ENCODE measurements at places on chromosomes 3 and 15.
A peak's percentile ranks its signal among the peaks of the same experiment; 100 is the strongest.

DNA sequence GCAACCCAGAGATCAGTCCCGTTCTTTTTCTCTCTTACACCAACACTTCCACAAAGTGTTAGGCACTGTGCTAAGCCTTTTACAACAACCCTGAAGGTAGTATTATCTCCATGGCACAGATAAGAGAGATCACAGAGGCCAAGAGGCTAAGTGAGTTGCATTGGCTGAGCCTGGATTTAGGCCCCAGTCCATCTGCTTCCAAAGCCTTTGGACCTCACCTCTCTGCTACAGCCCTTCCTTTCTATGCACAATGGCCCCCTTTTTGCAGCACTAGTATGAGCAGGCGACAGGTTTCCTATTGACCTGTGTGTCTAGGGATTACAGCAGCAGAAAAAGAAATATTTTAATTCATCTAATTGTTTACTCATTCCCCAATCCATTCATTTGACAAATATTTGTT, 76.2 kb downstream of the CRYGS start:
- no peak for DNase-seq

- no peak for DNase-seq
Measured at GRCh38 chr3:15958692-15959433, 161.1 kb upstream of the ANKRD28 start.

GRCh38 chr3:178718995-178719635, 182.9 kb downstream of the KCNMB2 start:
- no peak for DNase-seq

GRCh38 chr3:120182613-120183511, 88.6 kb upstream of the GSK3B start:
- DNase-seq, result peak; percentile 12

- no peak for DNase-seq
Measured at GRCh38 chr3:41120460-41120859, 78.8 kb upstream of the CTNNB1 start.

DNA sequence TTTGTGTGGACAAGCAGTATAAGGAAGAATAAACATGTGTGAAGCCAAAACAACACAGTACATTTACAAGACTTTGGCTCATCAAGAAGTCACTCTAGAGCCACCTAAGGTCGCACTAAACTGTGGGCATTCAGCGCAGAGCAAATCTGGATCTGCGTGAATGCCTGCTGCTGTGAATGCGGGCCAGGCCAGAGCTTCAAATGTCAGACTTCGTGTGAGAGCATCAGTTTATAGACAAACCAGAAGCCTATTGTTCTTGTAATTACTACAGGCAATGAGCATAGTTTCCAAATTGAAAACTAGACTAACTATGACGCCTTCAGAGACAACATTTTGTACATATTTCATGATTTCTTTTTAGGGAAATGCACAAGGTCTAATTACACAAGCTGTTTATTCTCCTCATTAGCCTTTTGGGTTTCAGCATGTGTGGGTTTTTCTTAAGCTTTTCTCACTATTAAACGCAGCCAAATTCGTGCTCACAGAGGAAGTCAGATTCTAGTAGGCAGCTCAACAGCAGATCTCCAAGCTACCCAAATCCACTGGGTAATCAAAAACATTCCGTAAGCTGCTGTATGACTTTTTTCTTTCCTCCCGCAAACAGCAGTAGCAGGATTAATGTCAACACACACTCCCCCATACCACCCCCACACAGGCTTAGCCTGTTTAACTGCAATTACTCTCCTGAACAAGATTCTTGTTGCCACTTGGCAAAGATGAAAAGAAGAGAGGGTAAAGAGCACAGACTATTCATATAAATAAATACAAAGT, 84.5 kb upstream of the SETMAR start:
- DNase-seq, result no peak

DNA sequence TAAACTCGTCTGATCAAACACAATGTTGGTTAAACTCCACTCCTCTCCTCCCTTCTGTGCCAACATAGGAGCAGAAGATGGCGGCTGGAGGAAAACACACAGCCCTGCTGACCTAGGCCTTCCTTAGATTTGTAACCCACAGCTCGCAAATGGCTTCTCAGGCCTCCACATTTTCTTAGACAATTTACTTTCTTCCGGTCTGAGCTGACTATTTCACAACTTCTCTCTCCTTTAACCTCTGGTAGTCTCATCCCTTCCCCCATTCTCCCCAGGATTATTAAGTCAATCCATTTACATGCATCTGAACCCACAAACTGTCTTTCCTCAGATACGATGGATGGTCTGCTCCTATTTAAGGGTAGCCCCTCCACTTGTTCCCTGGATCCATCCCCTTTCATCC, 25.7 kb upstream of the ULK4 start:
- no peak for DNase-seq

DNA sequence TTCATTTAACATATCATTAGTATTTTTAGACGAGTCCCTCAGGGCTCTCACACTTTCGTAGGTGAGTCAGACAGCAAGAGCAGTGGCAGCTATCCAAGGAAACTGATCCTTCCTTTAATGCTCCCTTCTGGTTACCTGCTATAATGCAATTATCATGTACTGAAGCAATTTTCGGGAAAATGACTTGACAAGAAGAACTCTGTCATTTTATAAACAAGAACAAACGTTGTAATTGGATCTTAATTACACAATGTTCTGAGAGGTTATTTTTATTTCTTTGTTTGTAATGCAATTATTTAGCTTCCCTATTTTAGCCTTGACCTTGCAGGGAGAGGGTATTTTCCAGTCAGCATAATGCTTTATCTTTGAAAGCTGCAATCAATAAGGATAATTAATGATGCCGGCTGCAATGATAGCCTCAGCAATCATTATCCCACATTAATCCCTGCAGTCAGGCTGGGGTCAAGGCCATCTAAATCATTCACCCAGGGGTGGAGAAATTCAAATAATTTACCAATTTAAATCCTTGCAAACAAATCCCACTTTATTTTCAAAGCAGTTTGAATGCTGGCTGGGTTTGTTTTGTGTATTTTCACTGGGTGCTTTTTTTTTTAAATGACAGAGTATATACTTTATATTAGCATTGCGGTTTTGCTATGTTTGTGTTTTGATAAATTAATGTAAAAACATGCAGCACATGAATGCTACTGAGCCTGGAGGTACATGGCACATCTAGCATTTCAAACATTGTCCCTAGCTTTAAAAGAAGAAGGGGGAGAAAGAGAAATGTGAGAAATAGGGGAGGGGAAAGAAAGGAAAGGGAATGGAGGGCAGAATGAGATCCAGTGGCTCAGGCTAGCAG, 249.9 kb downstream of the SHOX2 start:
- DNase-seq, result no peak

GRCh38 chr3:67495751-67496150, 158.7 kb downstream of the SUCLG2 start:
- no peak for DNase-seq

DNA sequence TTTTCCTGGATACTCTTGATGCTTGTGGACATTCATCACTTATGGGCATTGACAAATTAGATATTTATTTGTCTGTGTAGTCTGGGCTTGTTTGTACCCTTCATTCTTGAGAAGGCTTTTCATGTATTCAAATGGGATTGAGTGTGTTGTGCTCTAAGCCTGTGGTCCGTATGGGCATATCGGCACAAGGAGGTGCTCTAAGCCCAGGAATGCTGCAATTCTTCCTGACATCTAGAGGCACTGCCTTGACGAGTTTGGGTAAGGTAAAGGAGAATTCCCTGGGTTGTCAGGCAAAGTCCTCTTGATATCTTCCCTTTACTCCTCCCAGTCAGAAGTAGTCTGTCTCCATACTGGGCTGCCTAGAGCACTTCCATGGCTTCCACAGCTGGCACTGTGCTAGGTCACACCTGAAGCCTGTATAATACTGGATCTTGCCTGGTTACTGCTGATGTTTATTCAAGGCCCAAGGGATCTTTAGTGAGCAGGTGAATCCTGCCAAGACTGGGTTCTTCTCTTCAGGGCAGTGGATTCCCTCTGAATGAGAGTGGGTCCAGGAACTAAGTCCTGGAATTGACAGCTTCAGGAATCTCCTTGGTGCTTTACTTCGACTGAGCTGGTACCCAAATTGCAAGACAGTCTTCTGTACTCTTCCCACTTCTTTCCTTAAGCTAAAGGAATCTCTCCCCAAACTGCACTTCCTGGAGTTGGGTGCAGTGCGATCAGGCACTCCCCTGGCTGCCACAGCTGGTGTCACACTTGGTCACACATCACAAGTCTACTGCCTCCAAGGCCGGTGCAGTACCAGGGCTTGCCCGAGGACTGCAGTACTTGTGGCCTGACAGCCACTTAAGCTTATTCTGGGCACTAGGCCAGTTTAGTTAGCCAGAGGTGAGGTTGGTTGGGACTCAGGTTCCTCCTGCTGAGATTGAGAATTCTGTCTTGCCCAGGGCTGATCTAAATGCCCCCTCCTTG, 46.0 kb downstream of the GALK2 start:
- peak; percentile 21 for DNase-seq

DNA sequence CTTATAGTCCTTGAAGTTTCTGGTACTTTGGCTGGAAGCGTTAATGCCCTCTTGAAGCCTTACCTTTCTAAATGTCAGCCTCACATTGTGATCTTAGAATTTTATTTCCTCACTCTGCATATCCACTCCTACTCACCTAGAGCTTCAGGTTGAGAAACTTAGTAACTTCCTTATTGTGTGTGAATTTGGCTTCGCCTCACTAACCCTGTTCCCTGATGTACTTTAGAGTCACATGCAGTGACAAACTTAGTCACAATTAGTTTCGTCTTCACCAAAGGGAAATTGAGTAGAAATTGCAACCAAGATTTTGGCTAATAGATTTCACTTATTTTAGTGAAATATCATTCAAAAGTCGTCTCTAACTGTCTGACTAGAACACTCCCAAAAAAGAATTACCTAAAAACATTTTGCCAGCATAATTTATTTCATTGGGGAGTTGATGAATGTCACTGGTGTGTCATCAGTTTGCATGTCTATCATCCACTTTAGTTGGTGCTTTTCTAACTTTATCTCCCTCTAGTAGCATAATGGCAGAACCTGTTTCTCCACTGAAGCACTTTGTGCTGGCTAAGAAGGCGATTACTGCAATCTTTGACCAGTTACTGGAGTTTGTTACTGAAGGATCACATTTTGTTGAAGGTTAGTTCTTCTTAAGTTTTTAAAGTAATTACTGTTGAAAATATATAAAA, 960 bp downstream of the MFN1 start:
- DNase-seq, result peak; percentile 73

- DNase-seq, result peak; percentile 65
Measured at GRCh38 chr3:13896473-13897154, 16.7 kb upstream of the WNT7A start.

- DNase-seq, result no peak
Measured at GRCh38 chr15:26521691-26522198, 251.1 kb downstream of the GABRB3 start.

GRCh38 chr15:46714950-46715349, 1002.4 kb upstream of the SEMA6D start:
- no peak for DNase-seq

Measured in GM13977 (cell line).